ENCODE measurements at places on chromosomes 4 and X.

- DNase-seq: peak; percentile 15
Observed at GRCh38 chr4:41935652-41936021, 408 bp downstream of the TMEM33 start.

GRCh38 chrX:48538641-48539344 is 721 bp upstream of the TBC1D25 start:
- no peak for DNase-seq

GRCh38 chr4:111066447-111066846 is 443.6 kb upstream of the PITX2 start:
- peak; percentile 80 for DNase-seq

DNA sequence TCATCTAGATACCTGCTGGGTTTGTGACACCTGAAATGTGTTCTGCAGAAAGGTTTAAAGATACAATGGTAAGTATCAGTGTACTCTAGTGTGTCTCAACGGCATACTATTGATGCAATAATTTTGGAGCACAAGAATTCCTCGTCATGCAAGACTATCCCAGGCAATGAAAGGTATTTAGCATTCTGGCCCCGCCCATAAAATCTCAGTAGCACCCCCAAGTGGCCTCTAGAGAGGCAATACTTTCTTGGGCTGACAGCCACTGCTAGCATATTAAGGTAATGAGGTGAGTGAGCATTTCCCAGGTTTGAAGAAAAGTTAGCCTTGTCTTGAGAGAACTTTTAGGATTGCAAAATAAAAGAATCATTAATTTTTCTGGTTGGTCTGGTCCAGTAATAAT is 24.0 kb downstream of the TAB3 start:
- DNase-seq: no peak

DNA sequence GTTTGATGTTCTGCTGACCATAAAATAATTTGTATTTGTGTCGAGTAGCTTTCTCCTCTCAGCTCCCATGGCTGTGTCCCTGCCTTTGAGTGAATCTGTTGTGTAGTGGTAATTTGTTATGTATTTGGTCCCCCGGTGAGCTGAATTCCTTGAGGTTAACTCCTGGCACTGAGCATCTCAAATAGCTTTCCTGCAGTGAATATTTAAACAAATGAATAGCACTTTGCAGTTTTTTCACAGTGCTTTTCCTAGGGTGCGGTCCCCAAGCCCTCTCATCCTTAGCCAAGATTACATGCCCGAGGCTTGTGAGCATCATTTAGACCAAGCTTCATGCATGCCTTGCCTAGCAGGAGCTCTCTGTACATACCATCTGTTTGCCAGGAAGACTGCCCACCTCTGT is 74.2 kb downstream of the CLDN34 start:
- DNase-seq: peak; percentile 61

DNA sequence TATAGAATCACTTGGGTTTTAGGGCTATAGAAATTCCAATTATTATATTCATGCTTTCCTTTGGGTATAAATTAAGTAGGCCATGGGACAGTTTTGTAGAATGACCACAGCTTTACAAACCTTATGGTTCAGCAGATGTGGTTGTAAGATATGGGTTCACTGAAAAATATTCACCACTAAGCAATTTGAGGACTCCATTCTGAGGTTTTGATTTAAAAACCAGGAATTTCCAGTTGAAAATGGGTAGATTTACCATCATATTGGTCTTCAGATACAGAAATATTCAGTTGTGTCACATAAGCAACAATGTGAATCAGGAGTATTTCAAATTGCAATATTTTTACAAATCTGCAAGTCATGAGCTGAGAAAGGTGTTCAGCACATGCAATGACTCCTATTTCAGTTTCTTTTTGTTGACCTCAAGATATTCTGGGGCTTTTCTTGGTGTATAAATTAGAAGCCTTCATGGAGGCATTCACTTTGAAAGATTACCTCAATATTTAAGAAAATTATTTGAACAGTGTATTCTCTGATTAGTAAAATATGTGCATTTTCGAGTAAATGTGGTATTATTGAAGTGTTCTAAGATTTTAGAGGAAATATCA is 218.4 kb upstream of the HCCS start:
- peak; percentile 62 for DNase-seq

- peak; percentile 50 for DNase-seq
Observed at GRCh38 chr4:165668694-165669093, 204.3 kb upstream of the TLL1 start.

DNA sequence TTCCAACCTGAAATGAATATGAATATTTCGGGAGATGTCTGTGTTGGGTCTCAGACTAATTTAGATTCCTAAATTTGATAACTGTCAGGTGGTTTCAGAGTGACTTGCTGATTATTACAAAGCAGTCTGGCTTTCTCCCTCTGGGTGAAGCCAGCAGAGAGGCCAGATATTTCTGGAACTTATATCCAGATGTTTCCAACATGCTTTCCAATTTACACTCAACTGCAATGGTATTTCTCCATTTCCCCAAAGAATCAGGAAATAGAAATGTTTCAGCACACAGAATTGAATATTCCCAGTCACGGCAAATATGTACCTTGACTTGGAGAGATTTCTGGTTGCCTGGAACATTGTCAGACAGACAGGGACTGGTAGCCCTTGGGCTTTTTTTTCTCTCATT is 48.5 kb upstream of the EGFL6 start:
- DNase-seq: peak; percentile 7

- DNase-seq: no peak
Observed at GRCh38 chrX:1334854-1335253, 1.7 kb upstream of the IL3RA start.

GRCh38 chrX:93637591-93637990 is 35.8 kb downstream of the NAP1L3 start:
- no peak for DNase-seq

DNA sequence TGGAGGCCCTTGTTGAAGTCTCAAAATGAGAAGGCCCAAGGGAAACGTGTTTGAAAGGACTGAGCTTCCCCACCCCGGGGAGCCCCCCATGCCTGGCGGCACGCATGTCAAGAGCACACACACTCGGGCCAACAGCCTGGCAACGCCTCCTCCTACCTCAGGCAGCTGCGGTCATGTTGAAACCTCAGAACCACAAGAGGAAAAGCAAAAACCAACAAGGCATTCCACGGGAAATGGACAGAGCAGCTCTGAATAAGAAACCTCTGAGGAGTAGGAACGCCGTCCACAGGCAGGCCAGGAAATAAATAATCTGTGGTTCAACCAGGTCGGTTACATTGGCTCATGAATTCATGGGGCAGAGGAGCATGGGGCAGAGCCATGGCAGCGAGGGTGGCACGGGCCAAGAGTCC is 95.7 kb upstream of the AFAP1 start:
- DNase-seq: peak; percentile 70

- DNase-seq: no peak
Observed at GRCh38 chrX:16258882-16259281, 91.6 kb downstream of the MAGEB17 start.

DNA sequence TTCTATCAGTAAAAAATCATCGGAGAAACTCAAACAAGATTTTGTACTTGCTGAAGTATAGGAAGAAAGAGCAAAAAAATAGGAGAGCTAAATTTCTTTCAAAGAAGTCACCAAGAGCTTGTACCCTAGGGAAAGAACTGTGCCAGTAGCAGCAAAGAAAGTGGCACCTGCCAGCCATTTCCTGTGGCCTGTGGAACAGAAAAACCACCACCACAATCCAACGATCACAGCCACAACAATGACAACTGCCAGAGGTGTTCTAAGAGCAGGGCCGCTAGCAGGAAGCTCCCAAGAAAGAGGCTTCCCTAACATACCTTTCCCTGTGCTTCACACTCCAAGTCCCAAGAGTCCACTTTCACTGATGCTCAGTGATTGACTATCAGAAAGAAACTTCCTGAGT is 266.1 kb upstream of the GPC4 start:
- DNase-seq: no peak

- no peak for DNase-seq
Observed at GRCh38 chrX:130224810-130225209, 43.9 kb downstream of the ZNF280C start.

- DNase-seq: no peak
Observed at GRCh38 chr4:24894243-24894642, 18.6 kb downstream of the CCDC149 start.

DNA sequence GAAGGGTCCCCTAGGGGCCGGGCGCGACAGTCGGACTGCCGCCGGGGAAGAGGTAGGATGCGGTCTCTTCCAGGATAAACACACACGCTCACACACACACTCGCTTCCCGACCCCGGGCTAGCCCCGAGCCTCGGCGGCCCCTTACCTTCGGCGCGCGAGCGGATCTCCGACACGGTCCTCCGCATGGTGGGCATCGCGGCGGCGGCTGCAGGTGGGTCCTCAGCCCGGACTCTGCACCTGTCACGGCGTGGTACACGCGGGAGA is 294 bp downstream of the ATP8A1 start:
- no peak for DNase-seq

DNA sequence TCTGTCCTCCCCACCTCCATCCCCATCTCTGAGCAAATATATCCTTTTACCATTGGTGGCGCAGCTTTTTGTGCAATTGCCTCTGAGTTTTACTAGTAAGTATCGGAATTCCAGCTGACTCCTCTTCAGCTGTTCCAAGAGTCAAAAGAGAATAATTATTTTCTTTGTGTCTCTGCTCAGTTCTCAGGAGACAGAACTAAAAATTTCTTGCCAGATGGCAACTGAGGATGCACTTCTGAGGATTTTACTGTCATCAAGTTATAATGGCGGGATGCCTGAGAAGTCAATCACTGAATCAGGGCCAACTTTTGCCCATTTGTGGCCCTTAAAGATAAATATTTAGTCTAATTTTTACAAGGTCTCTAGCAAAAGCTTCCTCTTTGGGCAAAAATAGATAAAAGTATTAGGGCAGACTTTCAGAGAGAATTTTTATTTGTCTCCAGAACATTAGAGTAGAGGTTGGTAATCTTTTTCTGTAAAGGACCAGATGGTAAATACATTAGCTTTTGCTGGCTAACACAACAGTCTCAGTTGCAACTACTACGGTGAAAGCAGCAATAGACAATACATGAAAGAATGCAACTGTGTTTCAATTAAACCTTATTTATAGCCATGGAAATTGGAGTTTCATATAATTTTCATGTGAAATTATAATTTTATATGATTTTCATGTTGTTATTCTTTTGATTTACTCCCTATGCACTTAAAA is 15.6 kb upstream of the ADGRA3 start:
- no peak for DNase-seq

DNA sequence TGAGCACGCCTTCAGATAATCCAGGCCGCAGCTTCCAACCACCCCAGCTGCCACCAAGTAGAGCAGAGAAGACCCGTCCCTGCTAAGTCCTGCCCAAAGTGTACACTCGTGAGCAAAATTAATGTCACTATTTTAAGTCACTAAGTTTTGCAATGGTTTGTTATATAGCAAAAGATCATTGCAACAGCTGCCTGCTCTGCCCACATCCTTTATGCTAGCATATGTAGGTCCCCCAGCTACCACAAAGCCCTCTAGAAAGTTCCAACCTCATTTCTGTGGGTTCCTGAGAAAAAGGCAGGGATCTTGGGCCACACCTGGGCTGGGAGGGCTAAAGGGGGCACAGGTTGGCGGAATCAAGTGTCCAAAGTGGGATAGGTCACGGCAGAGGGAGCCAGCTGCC is 346.9 kb downstream of the BCOR start:
- no peak for DNase-seq

- no peak for DNase-seq
Observed at GRCh38 chrX:23817979-23818336, 35.0 kb downstream of the SAT1 start.

DNA sequence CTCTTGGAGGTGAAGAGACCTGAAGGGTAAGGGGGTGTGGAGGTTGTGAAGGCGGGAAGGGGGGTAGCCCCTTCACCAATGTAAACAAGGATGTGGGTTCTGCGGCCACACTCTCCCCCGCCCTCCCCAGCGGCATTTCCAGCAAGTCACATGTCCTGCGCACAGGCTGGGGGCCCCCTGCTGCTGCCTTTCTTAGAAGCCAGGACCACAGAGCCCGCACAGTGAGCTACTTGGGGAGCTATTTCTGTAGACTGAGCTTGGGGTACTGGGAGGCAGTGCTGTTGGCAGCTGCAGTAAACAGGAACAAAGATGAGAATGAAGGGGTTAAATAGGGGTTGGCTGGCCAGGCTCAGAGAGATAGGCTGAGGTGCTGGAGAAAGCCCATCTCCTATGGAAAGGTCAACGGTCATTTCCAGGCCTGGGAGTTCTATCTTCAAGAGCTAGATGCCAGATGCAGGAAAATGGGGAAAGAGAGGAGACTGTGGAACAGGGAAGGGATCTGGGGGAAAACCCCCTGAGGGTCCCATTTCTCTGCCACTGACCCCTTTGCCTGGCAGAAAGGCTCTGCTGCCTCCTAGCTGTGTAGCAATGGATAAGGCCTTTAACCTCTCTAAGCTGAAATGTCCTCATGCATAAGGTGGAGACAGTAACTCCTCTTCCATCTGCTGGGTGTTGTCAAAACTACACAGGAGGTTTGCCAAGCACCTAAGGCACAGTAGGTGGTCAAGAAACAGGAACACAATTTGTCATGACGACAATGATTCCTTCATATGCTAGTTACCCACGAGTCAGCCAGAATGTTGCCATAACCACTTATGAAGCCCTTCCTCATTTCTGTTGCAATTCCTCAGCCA is 18.5 kb upstream of the PIM2 start:
- DNase-seq: peak; percentile 44

DNA sequence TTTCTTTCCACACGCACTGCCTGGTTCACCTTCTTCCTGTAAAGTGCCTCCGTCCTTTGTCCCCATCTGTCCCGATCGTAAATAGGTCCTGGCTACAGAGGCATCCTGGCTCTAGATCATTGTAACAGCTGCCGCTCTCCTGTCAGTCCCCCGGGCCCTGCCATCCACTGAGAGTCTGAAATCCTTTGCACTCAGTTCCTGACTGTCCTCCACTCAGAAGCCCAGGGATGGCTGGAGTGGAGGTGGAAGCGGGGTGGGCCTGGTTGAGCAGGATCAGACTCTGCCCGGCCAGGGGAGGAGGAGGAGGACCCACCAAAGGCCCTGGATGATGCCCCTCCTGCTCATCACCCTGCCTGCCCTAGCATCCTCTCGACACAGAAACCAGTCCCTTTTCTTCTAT is 29.8 kb downstream of the PIGG start:
- DNase-seq: no peak

DNA sequence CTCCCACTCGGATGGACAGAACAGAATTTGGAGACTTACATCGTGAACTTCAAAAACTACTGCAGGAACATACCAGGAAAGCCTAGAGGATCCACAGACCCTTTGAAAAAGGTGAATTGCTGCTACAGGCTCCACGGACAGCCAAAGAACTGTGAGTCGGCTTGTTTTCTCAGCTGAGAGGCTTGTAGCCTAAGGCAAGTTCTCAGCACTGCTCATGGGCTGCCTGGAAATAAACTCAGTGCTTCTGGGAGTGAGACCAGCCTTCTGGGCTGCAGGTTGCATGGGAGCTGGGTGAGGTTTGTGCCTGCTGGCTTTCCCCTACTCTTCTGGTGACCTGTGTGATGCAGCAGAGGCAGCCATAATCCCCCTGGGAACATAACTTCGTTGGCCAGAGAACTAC is 1397.6 kb downstream of the FAM133A start:
- DNase-seq: no peak

GRCh38 chr4:56240554-56241174 is 146.6 kb downstream of the AASDH start:
- no peak for DNase-seq

GRCh38 chrX:84729809-84730208 is 227.6 kb upstream of the HDX start:
- DNase-seq: peak; percentile 11

- DNase-seq: no peak
Observed at GRCh38 chr4:7352486-7352885, 82.2 kb downstream of the PSAPL1 start.

- DNase-seq: no peak
Observed at GRCh38 chr4:151182455-151182996, 83.1 kb downstream of the RPS3A start.
